A375 (cell line): ENCODE measurements at places on chromosomes 13 and 19. TPM values are rescaled to one million over a fixed set of nuclear protein-coding genes. Genes with fewer than 3 reads are reported as not detected.

Gene C19orf67
- not detected in 2 replicates for total RNA-seq

Gene URAD
- total RNA-seq, result not detected in 2 replicates

Gene KLK2
- 0.50 and 1.5 TPM in 2 replicates for total RNA-seq

Gene C1QTNF9
- total RNA-seq, result not detected in 2 replicates

Gene SIGLEC11
- not detected in 2 replicates for total RNA-seq

Gene ETV2
- total RNA-seq, result 0.88 and 1.1 TPM in 2 replicates

Gene CASP14
- not detected in 2 replicates for total RNA-seq

Gene C19orf38
- total RNA-seq, result 0.48 TPM in 1 of 2 replicates, not detected in the other

Gene MISP
- 4.4 and 5.9 TPM in 2 replicates for total RNA-seq

Gene ZNF177
- 0.42 and 2.9 TPM in 2 replicates for total RNA-seq

Gene IGFL1
- not detected in 2 replicates for total RNA-seq

Gene USE1
- 137 and 146 TPM in 2 replicates for total RNA-seq

Gene SPTBN4
- total RNA-seq, result 0.27 and 0.75 TPM in 2 replicates

Gene ZFR2
- not detected in 2 replicates for total RNA-seq

Gene KLF1
- total RNA-seq, result not detected in 2 replicates
